ENCODE measurements at places on chromosomes 12 and 14.

DNA sequence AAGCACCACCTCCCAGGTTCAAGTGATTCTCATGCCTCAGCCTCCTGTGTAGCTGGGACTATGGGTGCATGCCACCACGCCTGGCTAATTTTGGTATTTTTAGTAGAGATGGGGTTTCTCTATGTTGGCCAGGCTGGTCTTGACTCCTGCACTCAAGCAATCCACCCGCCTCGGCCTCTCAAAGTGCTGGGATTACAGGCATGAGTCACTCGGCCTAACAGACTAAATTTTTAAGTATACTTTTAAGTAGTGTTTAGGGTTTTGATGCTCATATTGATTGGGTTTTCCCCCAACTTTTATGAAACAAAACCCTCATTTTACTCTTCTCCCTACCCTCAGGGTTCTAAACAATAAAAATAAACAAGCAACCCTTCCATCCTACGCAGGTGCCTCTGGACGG lies 5.5 kb downstream of the MYO1A start:
- no peak for DNase-seq

GRCh38 chr12:57889500-57889989 lies 43.0 kb upstream of the CTDSP2 start:
- DNase-seq = no peak

DNA sequence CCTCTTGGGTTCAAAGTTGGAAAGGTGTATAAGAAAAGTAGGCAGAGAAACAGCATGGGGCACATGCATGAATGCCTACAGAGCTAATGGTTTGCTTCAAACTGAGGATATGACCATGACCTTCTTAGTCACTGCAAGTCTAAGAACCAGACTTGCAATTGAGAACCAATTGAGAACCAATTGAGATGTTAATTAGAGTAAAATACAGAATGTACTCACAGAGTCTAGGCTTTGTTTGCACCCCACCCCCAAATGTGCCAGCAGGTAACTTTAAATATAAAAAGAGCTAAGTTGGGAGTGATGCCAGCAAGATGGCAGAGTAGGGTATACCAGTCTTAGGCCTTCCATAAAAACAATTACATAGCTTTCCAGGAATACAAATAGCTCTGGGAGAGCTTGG lies 227.3 kb upstream of the ALG10 start:
- no peak for DNase-seq

GRCh38 chr12:91003737-91004136 lies 1.0 kb downstream of the EPYC start:
- no peak for DNase-seq

DNA sequence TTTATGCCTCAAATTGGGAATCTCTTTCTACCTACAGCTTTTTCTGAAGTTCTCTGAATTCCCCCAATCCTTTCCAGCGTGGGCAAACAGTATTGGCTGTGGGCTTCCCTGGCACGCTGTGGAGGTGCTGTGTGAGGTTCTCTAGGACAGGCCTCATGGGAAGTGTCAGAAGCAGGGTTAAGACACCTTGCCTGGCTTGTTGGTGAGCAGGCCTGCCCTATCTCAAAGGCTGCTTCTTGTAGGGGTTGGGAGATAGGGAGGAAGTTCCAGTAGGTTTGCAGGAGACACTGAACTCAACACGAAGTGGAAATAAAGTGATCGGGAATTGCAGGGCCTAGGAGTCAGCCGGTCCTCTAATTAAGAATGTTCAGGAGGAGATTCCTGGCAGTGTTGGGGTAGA lies 30.0 kb upstream of the DCD start:
- DNase-seq = no peak

- no peak for DNase-seq
Measured at GRCh38 chr12:14886271-14886670, 617 bp upstream of the MGP start.

DNA sequence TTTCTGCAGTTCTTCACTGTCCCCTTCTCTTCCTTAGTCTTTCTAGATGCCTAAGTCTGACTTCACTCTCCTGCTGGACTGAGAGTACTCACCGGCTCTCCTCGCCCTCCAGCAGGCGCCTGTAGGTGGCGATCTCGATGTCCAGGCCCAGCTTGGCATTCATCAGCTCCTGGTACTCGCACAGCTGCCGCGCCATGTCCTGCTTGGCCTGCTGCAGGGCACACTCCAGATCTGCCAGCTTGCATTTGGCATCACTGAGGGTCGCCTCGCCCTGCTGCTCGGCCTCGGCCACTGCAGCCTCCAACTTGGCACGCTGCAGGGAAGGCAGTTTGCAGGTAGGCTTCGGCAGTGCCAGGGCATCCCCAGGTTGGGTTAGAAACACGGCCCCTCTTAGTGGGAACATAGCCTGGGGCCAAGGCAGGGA lies 5.2 kb downstream of the KRT84 start:
- DNase-seq = no peak

DNA sequence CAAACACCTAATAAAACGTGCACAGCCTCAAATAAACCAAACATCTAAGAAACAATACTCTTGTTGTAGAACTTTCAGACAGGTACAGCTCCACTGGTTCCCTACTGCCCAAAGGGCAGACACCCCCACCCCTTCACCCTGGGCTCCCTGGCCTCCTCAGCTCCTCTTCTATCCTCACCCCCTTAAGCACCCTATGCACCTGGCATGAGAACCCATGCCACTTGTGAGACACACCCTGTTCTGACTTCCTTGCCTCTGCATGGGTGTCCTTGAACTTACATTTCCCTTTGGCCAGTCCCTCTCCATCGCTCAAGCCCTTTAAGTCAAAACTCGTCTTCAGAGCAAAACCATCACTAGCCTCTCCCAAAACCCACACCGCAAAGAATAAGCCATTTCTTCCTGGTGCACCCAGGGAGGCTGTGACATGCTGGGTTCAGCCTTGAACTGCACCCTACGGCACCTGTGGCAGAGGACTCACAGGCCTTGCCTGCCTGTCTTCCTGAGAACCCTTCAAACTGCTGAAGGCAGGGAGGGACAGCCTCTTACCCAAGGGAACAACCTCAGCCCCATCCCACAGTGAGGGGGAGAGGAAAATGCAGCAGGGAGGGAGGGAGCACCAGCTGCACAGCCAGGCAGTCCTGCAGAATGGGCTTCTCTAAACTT lies 12.6 kb upstream of the ACTR6 start:
- DNase-seq = no peak

GRCh38 chr14:54683882-54684794 lies 117.2 kb downstream of the SAMD4A start:
- DNase-seq = no peak

DNA sequence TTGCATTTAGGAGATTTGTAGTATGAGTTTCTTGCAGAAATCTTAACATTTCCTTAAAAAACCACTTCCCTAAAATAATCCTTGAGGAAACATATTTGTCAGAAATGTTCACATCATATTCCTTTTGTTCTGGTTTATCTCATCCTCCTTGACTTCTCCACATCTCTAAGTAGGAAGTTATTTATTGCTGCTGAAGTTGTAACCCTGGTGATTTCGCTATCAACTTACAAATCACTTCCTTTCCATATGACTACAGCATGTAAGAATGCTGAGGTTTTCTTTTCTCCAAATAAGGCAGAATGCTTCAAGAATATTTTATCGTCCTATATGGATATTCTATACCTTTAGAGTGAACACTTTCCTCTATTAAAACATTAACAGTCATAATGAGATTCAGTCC lies 751.7 kb downstream of the NRXN3 start:
- no peak for DNase-seq

GRCh38 chr14:90781344-90781761 lies 34.9 kb downstream of the TTC7B start:
- DNase-seq = no peak

DNA sequence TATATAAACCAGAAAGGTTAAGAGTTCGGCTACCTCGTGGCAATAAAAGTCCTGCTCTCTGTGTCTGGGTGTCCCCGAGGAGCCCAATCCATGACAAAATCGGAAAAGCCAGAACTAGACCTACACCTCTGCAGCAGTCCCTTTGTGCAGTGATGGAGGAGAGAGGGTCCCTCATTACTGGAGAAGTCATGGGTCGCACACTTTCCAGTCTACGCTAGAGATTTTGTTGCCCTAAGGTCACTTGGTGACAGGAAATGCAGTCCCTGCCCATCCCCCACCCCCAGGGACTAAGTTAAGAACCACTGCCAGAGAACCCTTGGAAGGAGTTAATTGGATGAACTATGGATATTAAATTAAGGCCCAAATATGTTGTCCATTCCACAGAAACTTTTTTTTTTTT lies 104.4 kb upstream of the ATF7IP start:
- no peak for DNase-seq

- no peak for DNase-seq
Measured at GRCh38 chr12:79886917-79887519, 47.9 kb downstream of the PPP1R12A start.

- no peak for DNase-seq
Measured at GRCh38 chr12:89350260-89350629, 2.1 kb downstream of the DUSP6 start.

DNA sequence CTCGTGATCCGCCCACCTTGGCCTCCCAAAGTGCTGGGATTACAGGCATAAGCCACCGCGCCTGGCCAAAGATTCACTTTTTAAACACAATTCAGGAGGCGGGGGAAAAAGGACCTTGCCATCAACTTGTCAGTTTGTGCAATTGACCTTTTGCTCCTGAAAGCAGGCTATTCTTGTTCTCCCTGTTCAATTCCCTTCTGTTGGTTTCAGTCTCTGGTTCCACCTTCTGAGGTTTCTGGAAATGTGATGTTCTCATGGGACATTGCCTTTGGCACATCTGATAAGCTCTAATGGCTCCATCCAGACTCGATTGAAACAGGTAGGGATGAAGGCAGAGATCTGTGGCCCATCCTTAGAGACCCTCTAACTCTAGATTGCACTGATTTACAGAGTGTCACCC lies 17.9 kb upstream of the CCDC85C start:
- no peak for DNase-seq

DNA sequence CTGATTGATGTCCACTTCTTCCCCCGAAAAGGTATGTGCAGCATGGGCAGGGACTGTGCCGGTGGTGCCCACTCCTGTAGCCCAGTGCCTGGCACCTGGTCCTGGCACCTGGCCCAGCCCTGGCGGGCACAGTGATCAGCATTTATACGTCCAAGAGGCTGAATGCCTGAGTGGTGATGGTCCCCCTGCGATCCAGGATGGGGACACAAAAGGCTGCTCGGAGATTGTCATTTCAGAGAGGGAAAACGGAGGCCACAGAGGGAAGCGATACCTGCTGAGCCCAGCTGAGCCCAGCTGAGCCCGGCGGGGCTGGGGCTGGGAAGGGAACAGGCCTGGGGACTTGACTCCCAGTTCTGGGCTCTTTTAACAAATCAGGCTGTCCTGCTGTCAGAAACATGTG lies 55.8 kb downstream of the PRIMA1 start:
- DNase-seq = no peak

DNA sequence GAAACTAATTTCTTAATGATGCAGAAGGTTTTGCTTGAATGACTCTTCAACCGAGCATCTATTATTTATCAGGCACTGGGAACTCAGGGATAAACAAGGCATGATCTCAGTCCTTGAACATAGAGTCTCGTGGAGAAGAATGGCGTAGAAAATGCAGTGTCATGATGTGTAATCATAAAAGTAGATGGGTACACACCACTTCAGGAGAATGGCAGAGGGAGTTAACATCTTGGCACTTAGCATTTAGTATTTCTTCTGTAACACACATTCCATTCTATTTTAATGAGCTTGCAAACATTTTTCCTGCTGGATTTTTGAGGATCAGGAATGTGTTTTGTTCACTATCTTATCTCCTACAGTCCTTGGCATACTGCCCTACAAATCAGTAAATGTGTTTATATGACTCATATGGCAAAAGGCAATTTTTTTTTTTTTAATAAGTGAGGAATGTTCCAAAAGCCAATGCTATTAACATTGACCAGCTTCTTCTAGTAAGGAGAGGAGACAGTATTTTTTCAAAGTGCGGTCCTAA lies 3.8 kb downstream of the TXNRD1 start:
- DNase-seq = no peak

- DNase-seq = no peak
Measured at GRCh38 chr14:30185832-30186231, 258.2 kb upstream of the PRKD1 start.

- DNase-seq = no peak
Measured at GRCh38 chr12:80314741-80315140, 129.3 kb upstream of the PTPRQ start.

DNA sequence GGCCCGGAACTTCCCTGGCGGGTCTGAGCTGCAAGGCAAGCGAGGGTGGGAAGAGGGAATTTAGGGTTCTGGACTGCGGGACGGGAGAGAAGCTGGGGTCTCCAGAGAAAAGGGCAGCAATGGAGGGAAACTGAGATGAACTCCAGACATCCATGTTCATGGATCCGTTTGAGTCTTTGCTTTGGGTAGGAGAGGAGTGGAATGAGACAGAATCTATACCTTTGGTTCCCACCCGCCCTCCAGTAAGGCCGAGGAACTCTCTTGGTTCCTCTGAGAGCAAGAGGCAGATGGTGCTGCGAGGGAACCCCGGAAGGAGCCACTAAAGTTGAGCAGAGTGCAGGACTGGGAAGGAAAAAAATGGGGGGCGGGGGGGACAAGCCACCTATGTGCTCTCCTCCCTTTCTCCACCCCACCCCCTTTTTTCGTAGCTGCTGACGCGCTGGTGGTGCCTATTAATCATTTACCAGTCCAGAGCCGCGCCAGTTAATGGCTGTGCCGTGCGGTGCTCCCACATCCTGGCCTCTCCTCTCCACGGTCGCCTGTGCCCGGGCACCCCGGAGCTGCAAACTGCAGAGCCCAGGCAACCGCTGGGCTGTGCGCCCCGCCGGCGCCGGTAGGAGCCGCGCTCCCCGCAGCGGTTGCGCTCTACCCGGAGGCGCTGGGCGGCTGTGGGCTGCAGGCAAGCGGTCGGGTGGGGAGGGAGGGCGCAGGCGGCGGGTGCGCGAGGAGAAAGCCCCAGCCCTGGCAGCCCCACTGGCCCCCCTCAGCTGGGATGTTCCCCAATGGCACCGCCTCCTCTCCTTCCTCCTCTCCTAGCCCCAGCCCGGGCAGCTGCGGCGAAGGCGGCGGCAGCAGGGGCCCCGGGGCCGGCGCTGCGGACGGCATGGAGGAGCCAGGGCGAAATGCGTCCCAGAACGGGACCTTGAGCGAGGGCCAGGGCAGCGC lies 1.2 kb downstream of the SSTR1 start:
- DNase-seq = no peak

DNA sequence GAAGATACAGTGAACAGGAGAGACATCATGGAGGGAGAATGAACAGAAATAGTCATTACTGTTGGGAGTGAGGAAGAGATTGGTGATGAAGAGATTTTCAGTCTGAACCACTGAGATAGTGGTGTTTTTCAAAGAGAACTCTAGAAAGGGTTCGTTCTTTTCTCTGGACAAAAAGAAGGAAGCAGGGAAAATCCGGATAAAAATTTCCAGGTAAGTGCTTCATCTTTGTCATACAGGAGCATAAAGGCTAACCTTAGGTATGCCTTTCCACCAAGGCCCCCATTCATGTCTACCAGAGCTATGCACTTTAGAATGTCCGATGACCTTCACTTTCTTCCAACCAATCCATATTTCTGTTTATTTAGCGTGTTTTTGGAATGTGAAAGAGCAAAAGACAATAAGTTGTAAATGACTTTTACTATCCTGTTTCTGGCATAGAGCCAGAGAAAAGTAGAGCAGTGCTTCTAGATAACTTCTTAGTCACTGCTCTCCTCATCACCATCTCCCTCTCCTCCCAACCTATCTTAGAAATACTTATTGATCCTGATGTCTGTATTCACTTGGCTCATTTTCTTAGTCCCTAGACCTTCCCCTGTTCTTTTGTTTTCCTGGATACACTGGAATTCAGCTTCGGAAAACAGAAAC lies 116.5 kb downstream of the TTC6 start:
- no peak for DNase-seq
